ENCODE measurements at places on chromosomes 1 and 21. TPM values are rescaled to one million over a fixed set of nuclear protein-coding genes. Genes with fewer than 3 reads are reported as not detected.

The U2AF1 gene
- 16.4 TPM for total RNA-seq

The BTG2 gene
- total RNA-seq: 142 TPM

The COL9A2 gene
- 8.3 TPM for total RNA-seq

DNA sequence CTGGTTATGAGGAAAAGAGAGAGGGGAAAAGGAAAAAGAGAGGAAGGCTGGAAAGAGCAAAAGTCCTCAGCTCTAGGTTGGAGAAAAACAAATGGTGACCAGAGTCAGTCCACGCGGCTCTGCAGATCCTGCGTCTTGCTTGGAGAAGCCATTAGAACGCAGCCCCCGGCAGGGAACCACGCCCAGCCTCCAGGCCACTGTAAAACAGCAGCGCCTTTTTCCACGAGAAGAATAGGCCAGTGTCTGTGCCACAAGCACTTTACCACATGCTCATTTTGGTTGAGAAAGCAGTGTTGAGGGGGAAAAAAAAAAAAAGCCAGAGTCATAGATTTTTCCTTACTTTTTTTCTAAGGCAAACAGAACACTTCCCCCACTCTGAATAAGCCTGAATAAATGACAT, 846.9 kb upstream of the ADAMTS5 start:
- no peak for DNase-seq

- no peak for DNase-seq
Observed at GRCh38 chr1:27970401-27970800, 10.6 kb downstream of the XKR8 start.

DNA sequence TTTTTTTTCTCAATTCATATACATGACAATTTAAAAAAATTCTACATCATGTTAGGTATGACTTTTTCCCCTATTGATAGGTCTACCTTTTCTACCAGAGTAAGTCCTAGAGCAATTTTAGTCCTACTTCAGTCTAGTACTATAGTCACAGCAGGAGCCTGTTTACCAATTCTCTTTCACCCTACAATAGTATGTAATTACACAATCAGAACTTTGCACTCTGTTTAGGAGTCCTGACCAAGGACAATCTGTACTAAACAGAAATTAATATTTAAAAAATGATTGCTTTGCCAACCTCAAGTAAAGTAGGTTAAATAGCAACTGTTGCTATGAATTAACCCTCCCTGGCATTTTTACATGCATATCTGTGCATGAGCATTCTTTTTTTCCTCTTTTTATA, 810 bp upstream of the CYP4A11 start:
- no peak for DNase-seq

The SLAMF9 gene
- total RNA-seq: not detected

DNA sequence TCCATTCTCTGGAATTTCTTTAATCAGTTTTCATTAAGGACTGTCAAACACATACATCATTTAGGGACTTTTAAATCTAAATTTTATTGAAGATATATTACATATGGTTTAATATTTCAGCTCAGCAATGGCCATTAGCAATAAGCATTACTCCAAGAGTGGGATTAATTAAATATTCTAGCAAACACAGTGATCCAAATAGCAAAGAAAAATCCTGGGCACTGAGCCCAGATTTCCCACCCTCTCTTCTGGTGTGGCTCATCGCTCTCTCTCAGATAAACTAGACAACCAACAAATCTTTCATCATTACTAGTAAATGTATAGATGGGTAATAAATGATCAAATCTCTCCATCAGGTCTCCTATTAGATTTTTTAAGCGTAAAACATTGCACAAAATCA, 53.5 kb upstream of the FOXD3 start:
- DNase-seq: no peak
